Tibial nerve (tissue), 4 donors: ENCODE measurements at places on chromosomes 6 and 20. TPM values are rescaled to one million over a fixed set of nuclear protein-coding genes. Genes with fewer than 3 reads are reported as not detected.

- H3K36me3 ChIP-seq, result no peaks in the 10 kb centered on the region
- no peak overlapping the region for H3K27ac ChIP-seq
- H3K27me3 ChIP-seq, result no peaks in the 10 kb centered on the region
- H3K4me1 ChIP-seq, result no peaks in the 10 kb centered on the region
- no peak overlapping the region for H3K4me3 ChIP-seq
Observed at GRCh38 chr6:15678514-15678913, 15.7 kb upstream of the DTNBP1 start.

The POM121L2 gene
- not detected for total RNA-seq

The SLC17A1 gene
- not detected for total RNA-seq

- no peaks in the 10 kb centered on the region for H3K4me1 ChIP-seq
- no peak overlapping the region for H3K27ac ChIP-seq
- no peaks in the 10 kb centered on the region for H3K36me3 ChIP-seq
- no peaks in the 10 kb centered on the region for H3K27me3 ChIP-seq
Observed at GRCh38 chr6:45297320-45297719, 30.8 kb upstream of the RUNX2 start.

The STMND1 gene
- not detected for total RNA-seq

The DOK5 gene
- total RNA-seq, result 5.3 TPM

GRCh38 chr20:20406306-20406705 lies 38.4 kb downstream of the INSM1 start:
- H3K4me3 ChIP-seq, result no peak overlapping the region
- no peak overlapping the region for H3K27ac ChIP-seq
- no peaks in the 10 kb centered on the region for H3K27me3 ChIP-seq
- H3K4me1 ChIP-seq, result no peaks in the 10 kb centered on the region
- H3K36me3 ChIP-seq, result peaks cover 7% of the 10 kb centered on the region

DNA sequence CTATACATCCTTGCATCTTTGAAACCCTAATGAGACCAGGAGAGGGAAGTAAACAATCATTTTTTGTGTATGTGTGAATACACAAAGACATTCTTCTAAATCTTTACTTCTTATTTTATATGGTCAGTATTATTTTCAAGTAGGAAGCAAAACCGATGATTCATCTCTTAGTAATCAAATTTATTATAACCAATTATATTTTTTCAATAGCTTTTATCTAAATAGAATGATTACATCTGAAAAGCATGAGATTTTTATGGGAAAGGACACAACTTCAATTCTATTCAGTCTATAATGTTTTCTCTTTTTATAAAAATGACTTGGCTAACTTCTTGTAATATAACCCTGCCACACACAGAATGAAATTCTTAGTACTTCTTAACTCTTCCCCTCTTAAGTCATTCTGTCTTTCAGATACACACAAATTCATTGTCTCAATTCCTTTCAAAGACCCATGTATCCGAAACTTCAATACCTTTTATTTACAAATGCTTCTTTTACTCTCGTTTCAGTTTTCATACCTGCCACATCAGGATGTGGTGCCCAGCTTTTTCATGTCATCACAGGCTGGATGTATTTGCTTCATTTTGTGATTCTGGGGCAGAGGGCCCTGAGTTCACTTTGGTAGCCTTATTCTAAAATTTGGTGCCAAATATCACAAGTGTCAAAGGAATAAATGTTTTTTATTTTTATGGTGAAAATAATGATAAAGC lies 227.0 kb downstream of the PHF3 start:
- no peaks in the 10 kb centered on the region for H3K27me3 ChIP-seq
- no peak overlapping the region for H3K4me3 ChIP-seq
- no peak for DNase-seq
- H3K4me1 ChIP-seq, result no peaks in the 10 kb centered on the region

DNA sequence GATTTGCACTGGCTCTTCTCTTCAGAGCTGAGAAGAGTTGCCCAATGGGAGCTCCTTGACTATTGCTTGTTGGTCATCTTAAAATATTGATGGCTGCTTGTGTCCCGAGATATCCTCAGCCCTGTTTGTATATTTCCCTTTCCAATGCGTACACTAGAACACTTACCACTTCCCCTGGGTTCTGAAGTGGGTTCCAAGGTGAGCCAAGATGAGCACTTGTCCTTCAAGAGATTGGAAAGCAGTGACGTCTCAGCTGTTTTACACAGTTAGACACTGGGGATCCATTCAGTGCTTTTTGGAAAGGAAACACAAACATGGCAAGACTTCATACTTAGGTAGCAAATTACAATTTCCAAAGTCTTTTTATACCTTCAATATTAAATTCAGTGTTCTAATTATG lies 716.4 kb upstream of the CITED2 start:
- DNase-seq, result no peak
- H3K27ac ChIP-seq, result no peak overlapping the region
- H3K4me3 ChIP-seq, result no peak overlapping the region
- H3K4me1 ChIP-seq, result no peaks in the 10 kb centered on the region

The ZNF184 gene
- 6.1 TPM for total RNA-seq

The HLA-G gene
- not detected for total RNA-seq

- H3K4me1 ChIP-seq, result no peaks in the 10 kb centered on the region
- no peaks in the 10 kb centered on the region for H3K27me3 ChIP-seq
- no peaks in the 10 kb centered on the region for H3K36me3 ChIP-seq
- DNase-seq, result no peak
- no peak overlapping the region for H3K4me3 ChIP-seq
Observed at GRCh38 chr6:122832459-122832858, 43.4 kb downstream of the SMPDL3A start.

The CFAP206 gene
- total RNA-seq, result not detected

GRCh38 chr6:79646006-79646405 lies 14.9 kb downstream of the SH3BGRL2 start:
- no peaks in the 10 kb centered on the region for H3K27me3 ChIP-seq
- no peak overlapping the region for H3K4me3 ChIP-seq
- no peak overlapping the region for H3K27ac ChIP-seq
- no peak for DNase-seq
- H3K4me1 ChIP-seq, result peaks cover 4% of the 10 kb centered on the region

DNA sequence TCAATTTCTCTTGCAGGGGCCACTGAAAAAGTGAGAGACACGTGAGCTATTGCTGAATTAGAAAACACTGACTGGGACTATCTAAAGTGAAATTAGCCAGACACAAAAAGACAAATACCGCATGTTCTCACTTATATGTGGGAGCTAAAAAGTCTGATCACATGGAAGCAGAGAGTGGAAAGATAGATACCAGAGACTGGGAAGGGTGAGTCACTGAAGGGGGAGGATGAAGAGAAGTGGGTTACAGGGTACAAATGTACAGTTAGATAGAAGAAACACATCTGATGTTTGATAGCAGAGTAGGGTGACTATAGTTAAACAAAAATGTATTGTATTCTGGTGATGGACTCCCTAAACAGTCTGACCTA lies 13.4 kb downstream of the CST3 start:
- no peak for DNase-seq
- no peaks in the 10 kb centered on the region for H3K36me3 ChIP-seq
- no peaks in the 10 kb centered on the region for H3K27me3 ChIP-seq
- H3K27ac ChIP-seq, result peak overlapping the region; percentile 76
- peaks cover 54% of the 10 kb centered on the region for H3K4me1 ChIP-seq
- H3K4me3 ChIP-seq, result no peak overlapping the region

The SMPDL3A gene
- total RNA-seq, result 11.1 TPM

GRCh38 chr20:10812759-10813327 lies 139.0 kb upstream of the JAG1 start:
- H3K4me1 ChIP-seq, result no peaks in the 10 kb centered on the region
- DNase-seq, result no peak

The NSFL1C gene
- total RNA-seq, result 55.3 TPM

The SLC35D3 gene
- total RNA-seq, result not detected

The RPP40 gene
- total RNA-seq, result 10.7 TPM

GRCh38 chr6:147382945-147383554 lies 125.4 kb upstream of the SAMD5 start:
- no peaks in the 10 kb centered on the region for H3K4me1 ChIP-seq
- no peaks in the 10 kb centered on the region for H3K36me3 ChIP-seq
- H3K27ac ChIP-seq, result no peak overlapping the region
- no peak for DNase-seq
- no peaks in the 10 kb centered on the region for H3K27me3 ChIP-seq

DNA sequence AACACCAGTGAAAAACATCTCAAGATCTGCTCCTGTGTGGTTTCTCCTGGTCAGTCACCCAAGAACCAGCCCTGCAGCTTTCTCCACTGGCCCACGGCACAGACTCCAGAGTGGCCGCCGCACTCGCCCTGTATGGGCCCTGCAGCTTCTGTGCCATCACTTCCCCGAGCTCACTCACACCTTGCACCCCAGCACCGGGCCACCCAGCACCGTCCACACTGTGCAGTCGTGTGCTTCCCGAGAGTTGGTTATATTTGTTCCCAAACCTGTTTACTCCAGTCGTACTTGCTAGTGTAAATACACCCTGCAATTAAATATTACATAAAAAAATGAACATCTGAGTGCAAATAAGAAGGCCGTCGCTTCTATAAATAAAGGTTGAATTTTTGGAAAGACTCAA lies 341.7 kb downstream of the CDH26 start:
- H3K27me3 ChIP-seq, result no peaks in the 10 kb centered on the region
- no peaks in the 10 kb centered on the region for H3K36me3 ChIP-seq
- no peak for DNase-seq

The DCDC2 gene
- total RNA-seq, result not detected

GRCh38 chr20:33704197-33704924 lies 15.7 kb downstream of the PXMP4 start:
- H3K4me3 ChIP-seq, result no peak overlapping the region
- no peaks in the 10 kb centered on the region for H3K27me3 ChIP-seq
- H3K27ac ChIP-seq, result no peak overlapping the region
- H3K36me3 ChIP-seq, result no peaks in the 10 kb centered on the region

The BHLHE23 gene
- total RNA-seq, result not detected

DNA sequence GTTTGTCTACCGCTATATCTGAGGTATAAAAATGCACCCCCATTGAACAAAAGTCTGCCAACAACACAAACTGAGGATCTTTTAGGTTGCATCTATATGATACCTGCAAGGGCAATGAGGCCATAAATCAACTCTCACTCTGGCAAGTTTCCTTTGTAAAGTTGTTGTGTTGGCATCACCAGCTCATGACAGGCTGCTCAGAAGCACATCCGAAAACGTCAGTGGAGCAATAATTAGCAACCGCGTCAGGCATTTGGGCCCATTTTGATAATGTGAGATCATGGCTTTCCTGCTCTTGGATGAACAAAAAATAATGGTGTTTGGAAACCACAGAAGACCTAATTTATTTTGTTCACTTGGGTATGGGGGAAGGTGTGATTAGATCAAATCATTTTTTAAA lies 12.0 kb upstream of the SLC22A3 start:
- H3K4me1 ChIP-seq, result no peaks in the 10 kb centered on the region
- no peak overlapping the region for H3K4me3 ChIP-seq
- DNase-seq, result no peak
- no peak overlapping the region for H3K27ac ChIP-seq

GRCh38 chr6:31467151-31467550 lies 30.8 kb upstream of the MICB start:
- H3K27ac ChIP-seq, result no peak overlapping the region
- no peaks in the 10 kb centered on the region for H3K36me3 ChIP-seq
- no peaks in the 10 kb centered on the region for H3K27me3 ChIP-seq
- no peaks in the 10 kb centered on the region for H3K4me1 ChIP-seq
- no peak overlapping the region for H3K4me3 ChIP-seq

The PEX6 gene
- total RNA-seq, result 22.0 TPM

DNA sequence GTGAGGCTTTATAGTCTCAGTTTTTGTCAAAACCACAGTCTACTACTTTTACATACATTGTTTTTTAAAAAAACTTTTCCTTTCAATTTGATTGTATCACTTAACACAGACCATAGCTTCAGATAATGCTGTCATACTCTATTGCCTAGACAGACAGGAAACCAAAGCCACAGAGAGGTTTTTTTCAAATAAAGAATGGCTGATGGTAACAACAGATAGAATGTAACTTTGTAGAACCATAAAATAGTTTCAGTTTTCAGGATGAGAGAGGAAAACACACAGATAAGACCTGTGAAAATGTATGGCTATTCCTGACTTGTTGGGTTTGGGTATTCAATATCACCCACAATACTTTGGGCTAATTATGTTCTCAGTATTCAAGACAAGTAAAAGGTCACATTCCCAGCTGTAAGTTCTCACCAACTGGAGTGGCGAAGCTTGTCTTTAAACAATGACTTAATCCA lies 94.0 kb downstream of the ADGRG6 start:
- DNase-seq, result no peak
- H3K36me3 ChIP-seq, result no peaks in the 10 kb centered on the region
- H3K27ac ChIP-seq, result no peak overlapping the region
- H3K4me1 ChIP-seq, result no peaks in the 10 kb centered on the region
- H3K27me3 ChIP-seq, result no peaks in the 10 kb centered on the region

DNA sequence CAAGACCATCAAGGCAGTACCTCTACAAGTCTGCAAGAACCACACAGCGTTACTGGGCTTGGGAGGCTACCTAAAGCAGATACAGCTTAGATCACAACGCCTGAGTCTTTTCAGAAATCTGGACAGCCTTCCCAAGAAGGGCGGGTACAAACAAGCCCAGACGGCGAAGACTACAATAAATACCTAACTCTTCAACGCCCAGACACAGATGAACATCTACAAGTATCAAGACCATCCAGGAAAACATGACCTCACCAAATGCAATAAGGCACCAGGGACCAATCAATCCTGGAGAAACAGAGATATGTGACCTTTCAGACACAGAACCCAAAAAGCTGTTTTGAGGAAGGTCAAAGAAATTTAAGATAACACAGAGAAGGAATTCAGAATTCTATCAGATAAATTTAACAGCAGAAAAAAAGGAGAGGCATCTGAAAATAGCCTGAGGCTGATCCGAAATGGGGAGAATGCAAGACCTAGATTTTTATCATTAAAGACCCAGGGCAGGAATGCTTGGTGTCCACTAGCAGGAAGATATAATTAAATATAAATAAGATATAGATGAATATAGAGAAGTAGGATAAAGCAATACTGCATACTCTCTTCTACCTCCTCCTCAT lies 131.7 kb upstream of the COL21A1 start:
- no peaks in the 10 kb centered on the region for H3K4me1 ChIP-seq
- no peak overlapping the region for H3K27ac ChIP-seq
- DNase-seq, result no peak
- H3K36me3 ChIP-seq, result no peaks in the 10 kb centered on the region

- H3K4me1 ChIP-seq, result no peaks in the 10 kb centered on the region
- peaks cover 33% of the 10 kb centered on the region for H3K36me3 ChIP-seq
- no peak overlapping the region for H3K4me3 ChIP-seq
- no peak for DNase-seq
- H3K27me3 ChIP-seq, result no peaks in the 10 kb centered on the region
- H3K27ac ChIP-seq, result no peak overlapping the region
Observed at GRCh38 chr6:85537055-85537494, 56.6 kb downstream of the SNX14 start.

DNA sequence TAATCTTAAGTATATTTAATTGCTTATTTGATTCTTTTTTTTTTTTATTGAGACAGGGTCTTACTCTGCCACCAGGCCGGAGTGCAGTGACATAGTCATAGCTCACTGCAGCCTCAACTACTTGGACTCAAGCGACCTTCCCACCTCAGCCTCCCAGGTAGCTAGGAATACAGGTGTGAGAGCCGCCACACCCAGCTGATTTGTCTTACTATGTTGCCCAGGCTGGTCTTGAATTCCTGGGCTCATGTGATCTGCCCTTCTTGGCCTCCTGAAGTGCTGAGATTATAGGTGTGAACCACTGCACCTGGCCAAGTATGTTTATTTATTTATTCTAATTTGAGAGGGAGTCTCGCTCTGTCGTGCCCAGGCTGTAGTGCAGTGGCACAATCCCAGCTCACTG lies 38.2 kb downstream of the PTPN1 start:
- H3K27me3 ChIP-seq, result no peaks in the 10 kb centered on the region
- DNase-seq, result no peak
- H3K27ac ChIP-seq, result no peak overlapping the region
- H3K4me3 ChIP-seq, result no peak overlapping the region
- H3K4me1 ChIP-seq, result no peaks in the 10 kb centered on the region

- H3K4me1 ChIP-seq, result no peaks in the 10 kb centered on the region
- no peak for DNase-seq
- H3K36me3 ChIP-seq, result no peaks in the 10 kb centered on the region
- H3K27me3 ChIP-seq, result no peaks in the 10 kb centered on the region
- H3K27ac ChIP-seq, result no peak overlapping the region
- no peak overlapping the region for H3K4me3 ChIP-seq
Observed at GRCh38 chr6:155538708-155539390, 83.2 kb upstream of the NOX3 start.
